Neural crest cell (in vitro differentiated cells): ENCODE measurements at places on chromosomes 7 and 10. TPM values are rescaled to one million over a fixed set of nuclear protein-coding genes. Genes with fewer than 3 reads are reported as not detected.

The ZNF777 gene
- 19.3 and 20.8 TPM in 2 replicates for total RNA-seq

The LIPF gene
- total RNA-seq, result not detected in 2 replicates

The TAS2R4 gene
- total RNA-seq, result 1.1 and 1.6 TPM in 2 replicates

The BTBD16 gene
- not detected in 2 replicates for total RNA-seq

The FEZF1 gene
- not detected in 2 replicates for total RNA-seq

The OR9A2 gene
- total RNA-seq, result not detected in 2 replicates

The CDHR1 gene
- total RNA-seq, result 19.8 and 23.0 TPM in 2 replicates

The LRGUK gene
- total RNA-seq, result 1.0 and 1.1 TPM in 2 replicates

The MKI67 gene
- 140 and 160 TPM in 2 replicates for total RNA-seq

The GNG11 gene
- total RNA-seq, result 8.9 and 9.4 TPM in 2 replicates

The FAM237B gene
- not detected in 2 replicates for total RNA-seq

The TLX1 gene
- total RNA-seq, result 0.16 and 0.33 TPM in 2 replicates

The OPN1SW gene
- not detected in 2 replicates for total RNA-seq

GRCh38 chr7:140219672-140220524 is 43.1 kb upstream of the KDM7A start:
- no peak for DNase-seq

GRCh38 chr10:121267236-121268003 is 330.8 kb downstream of the FGFR2 start:
- DNase-seq, result no peak

DNA sequence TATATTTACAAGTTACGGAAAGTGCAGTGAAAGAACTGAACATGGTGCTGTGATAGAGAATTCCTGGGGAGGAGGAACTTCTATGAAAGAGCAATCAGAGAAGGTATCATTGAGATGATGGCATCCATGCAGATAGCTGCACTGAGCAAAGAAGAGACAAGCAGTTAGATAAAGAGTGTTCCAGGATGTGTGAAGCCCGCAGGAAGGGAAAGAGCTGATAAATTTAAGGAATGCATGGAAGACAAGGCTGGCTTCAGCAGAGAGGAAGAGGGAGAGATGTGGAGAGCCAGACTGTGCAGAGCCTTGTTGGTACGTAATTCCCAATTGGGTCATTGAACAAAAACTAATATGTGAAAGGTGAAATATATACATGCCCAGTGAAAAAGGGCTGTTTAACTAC is 538.9 kb downstream of the INHBA start:
- no peak for DNase-seq

GRCh38 chr10:43926371-43926770 is 277.7 kb upstream of the ZNF32 start:
- DNase-seq, result no peak

DNA sequence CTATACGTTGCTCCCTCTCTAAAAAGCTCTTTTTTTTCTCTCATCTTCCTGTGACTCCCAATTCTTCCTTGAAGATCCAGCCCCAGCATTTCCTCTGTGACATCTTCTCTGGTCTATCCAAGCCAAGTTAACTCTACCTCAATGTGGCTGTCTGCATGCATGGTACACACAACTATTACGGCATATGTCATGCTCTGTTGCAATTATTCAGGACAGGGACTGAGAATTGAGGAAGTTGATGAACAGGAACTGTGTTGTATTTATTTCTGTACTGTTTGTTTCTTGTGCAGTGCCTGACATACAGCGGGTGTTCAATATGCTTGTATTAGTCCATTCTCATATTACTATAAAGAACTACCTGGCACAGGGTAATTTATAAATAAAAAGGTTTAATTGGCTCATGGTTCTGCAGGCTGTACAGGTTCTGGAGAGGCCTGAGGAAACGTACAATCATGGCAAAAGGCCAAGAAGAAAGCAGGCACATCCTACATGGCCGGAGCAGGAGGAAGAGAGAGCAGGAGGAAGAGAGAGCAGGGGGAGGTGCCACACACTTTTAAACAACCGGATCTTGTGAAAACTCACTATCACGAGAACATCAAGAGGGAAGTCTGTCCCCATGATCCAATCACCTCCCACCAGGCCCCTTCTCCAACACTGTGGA is 6.3 kb downstream of the TRPV5 start:
- DNase-seq, result no peak

DNA sequence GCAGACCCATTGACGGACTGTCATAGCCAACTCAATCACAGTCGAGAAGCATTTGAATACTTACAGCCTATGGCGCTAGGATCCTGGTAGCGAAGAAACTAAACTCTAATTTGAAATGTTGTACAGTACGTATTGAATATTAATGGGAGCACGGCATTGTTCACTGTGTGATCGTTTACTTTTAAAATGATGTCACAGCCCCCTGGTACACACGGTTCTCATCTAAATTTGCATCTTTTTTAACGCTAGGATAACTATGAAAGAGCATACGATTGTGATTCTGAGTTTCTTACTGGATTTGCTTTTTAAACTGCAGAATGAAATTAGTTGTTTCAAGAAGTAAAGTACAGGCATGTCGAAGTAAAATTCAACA is 895 bp upstream of the NAPEPLD start:
- no peak for DNase-seq

- DNase-seq, result no peak
These were observed 32.2 kb upstream of the SEMA3A start for GRCh38 chr7:84226759-84227158.

- DNase-seq, result no peak
These were observed 6.0 kb downstream of the ADD3 start for GRCh38 chr10:110013630-110014293.

DNA sequence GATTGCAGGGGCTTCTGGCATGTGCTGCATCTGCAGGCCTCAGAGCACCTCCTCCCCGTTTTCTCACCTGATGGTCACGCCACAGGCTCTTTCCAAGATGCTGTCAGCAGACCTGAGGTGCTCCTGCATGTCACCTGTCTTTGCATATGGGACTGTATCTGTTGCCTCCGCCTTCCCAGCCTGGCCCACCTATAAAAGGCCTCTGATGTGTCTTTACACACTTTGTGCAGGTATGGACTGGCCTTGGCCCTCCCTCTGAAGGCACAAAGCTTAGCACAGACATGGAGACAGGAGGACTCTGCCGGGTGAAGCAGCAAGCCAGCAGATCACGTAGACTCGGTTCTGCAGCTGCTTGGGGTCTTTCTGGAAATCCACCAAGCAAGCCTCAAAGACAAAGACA is 220.9 kb upstream of the PPP2R2D start:
- DNase-seq, result no peak

DNA sequence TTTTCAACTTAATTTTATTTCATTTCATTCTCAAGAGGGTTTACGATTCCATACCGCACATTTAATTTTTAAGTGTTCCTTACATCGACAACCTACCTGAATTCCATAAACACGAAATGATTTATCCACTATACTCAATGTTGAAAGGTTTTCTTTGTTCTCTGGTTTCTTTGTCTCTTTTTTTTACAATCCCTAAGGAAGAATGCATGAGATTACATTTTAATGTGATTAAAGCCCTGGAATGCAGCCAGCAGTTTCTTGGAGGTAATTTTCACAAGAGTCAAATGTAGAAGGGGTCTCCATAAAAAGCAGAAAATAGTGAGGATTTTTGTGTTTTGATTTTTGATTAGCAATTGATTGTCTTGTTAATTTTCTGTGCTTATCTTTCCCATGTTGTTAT is 59.2 kb upstream of the ADCY1 start:
- no peak for DNase-seq

GRCh38 chr10:43054593-43054992 is 22.3 kb upstream of the RET start:
- no peak for DNase-seq

- DNase-seq, result no peak
These were observed 235.7 kb upstream of the SEMA3C start for GRCh38 chr7:81154565-81154964.

DNA sequence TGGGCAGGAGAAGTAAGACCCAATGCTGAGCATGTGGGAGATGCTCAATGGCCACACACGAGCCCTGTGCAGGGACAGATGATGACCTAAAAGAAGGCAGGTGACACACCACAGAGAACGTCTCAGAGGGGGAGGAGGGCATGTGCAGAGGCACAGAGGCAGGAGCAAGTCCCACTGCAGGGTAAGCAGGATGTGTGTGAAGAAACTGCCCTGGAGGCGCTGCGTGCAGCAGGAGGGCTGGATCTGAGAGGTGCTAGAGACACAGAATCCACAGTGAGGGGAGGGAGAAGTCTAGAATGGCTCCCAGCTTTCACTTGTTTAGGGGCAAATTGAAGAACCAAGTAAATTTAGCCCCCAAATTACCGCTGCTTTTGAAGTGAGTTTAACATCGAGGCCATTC is 14.9 kb downstream of the DYDC2 start:
- no peak for DNase-seq

DNA sequence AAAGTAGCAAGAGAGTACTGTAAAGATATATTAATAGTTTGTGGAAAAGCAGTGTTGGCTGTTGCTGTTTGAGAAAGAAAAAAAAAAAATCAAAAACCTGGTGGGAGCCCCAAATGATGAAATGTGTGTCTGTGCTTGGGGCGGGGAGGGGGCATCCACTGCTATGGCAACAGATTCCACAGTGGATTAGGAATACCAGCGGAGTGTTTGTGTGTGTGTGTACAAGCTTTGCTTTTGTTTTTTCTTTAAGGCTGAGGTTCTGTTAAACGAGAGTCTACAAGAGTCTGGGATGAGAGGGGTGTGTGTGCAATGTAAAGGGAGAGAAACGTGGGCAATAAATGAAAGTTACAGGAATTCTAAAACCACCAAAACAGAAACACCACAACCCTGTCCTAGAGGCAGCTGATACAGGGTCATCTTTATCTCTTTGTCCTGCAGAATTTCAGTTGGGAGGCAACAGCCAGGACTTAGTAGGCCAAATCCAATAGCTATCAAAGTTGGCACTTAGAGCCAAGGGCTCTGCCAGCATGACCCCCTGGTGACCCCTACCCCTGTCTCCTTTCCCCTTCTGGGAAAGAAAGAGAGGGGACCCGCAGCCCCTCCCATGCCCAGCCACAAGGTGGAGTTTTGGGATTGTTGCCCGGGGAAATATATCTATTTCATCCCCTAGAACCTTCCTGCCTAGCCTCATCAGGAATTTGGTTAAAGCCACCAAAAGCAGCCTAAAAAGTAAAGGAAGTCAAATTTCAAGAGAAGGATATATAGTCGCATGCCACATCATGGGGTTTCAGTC is 85.4 kb downstream of the OSBPL3 start:
- DNase-seq, result no peak

GRCh38 chr7:33921216-33921938 is 16.0 kb downstream of the BMPER start:
- DNase-seq, result no peak

DNA sequence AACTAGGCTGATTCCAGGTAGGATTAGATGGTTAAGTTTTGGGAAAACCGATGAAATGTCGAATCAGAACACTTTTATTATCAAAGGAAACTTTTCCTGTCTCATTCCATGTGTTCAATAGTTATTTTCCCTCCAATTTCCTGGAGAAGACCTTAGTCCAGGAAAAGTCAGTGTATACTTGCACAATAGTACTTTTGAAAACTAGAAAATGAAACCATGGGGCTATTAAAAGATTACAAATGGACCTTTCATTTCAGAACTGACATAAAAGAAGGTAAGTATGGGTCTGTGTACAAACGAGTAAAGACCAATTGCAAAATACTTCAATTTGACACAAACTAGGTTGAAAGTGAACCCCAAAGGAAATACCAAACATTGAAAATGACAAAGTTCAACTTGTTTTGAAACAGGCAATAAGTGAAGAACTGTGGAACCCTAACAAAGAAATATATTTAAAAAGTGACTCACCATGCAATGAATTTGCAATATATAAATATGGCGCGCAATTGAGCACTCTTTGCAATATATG is 2.1 kb downstream of the AVPI1 start:
- DNase-seq, result no peak

GRCh38 chr7:28957751-28958234 is 337 bp downstream of the TRIL start:
- no peak for DNase-seq
